ENCODE measurements at places on chromosomes 13 and 19.

DNA sequence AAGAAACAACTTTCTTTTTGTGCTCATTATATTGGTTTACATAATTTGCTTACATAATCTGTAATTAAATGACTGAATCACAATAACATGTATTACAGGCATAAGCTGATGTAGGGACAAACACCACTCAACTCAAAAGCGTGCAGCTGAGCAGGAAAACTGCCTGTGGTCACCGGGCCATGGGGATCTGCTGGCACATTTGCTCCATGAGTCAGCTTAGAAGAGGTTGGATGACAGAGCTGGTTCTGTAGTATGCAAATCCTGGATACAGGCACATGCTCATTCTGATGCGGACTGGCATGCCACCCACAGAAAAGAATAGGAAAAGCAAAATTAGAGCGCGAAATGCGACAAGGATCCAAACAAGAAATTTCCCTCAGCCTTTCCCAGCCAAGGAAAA, 128.6 kb downstream of the USP12 start:
- no peak for DNase-seq

GRCh38 chr13:72960541-72960940, 98.3 kb upstream of the KLF5 start:
- no peak for DNase-seq

- DNase-seq, result no peak
These were observed 22.6 kb upstream of the CDC16 start for GRCh38 chr13:114212158-114212495.

DNA sequence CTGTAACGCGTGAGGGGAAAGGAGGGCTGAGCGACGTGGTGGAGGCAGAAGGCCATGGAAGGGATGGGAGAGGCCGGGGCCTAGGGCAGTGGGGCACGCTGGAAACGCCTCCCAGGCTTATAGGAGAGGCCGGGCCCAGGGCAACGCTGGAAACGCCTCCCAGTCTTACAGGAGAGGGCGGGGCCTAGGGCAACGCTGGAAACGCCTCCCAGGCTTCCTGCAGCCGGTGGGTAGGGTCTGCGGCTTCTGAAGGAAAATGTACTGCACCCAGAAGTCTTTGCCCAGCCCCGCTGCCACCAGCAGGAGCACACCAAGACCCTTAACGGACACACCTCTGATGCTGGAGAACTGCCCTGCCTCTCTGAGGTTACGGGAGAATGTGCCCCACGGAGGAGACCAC, 9.1 kb downstream of the CACTIN start:
- DNase-seq, result no peak

- DNase-seq, result no peak
These were observed 105.0 kb downstream of the SPRY2 start for GRCh38 chr13:80235967-80236302.

- DNase-seq, result no peak
These were observed 110.9 kb downstream of the IER2 start for GRCh38 chr19:13260883-13261653.

All from T-helper 22 cell (primary cell).